Activated naive CD8-positive, alpha-beta T cell treated with anti-CD3 and anti-CD28 coated beads, Interleukin-2, amount 10 ng/mL, durations not matched to agents 7 days and 5 days (primary cell): ENCODE measurements at places on chromosomes 16 and 17. TPM values are rescaled to one million over a fixed set of nuclear protein-coding genes. Genes with fewer than 3 reads are reported as not detected.

The SLX1A gene
- 59.7 TPM for total RNA-seq

The TNS4 gene
- total RNA-seq, result 9.0 TPM

The DHRS7C gene
- total RNA-seq, result not detected

The CCL2 gene
- total RNA-seq, result 6.9 TPM

DNA sequence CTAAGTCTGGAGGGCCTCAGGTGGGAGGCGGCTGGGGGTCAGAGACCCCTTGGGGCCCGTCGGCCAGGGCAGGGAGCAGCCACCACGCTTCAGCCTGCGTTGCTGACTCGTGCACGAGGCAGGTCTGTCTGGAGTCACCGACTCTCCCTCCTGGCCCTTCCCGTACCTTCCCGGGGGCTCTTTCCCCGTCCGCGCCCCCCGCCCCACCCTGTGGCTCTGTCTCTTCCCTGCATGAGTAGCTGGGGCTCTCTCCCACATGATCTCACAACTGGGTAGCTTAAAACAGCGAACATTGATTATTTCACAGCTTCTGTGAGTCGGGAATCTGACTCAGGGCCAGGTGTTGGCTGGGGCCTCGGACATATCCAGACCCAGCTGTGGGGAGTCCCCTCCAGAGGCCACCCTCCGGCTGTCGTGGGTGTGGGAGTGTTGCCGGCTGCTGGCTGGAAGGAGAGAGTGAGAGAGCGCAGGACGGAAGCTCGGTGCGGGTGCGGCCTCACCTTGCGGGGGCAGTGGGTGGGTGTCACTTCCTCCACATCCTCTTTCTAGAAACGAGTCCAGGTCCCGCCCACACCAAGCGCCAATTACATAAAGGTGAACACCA, 17.3 kb downstream of the BAHCC1 start:
- no peaks in the 10 kb centered on the region for H3K36me3 ChIP-seq
- peak; percentile 78 for DNase-seq
- H3K27ac ChIP-seq, result peak overlapping the region; percentile 91
- H3K4me3 ChIP-seq, result peak overlapping the region; percentile 79
- H3K4me1 ChIP-seq, result peaks cover 6% of the 10 kb centered on the region

- no peak overlapping the region for H3K4me3 ChIP-seq
- H3K36me3 ChIP-seq, result no peaks in the 10 kb centered on the region
- no peak for DNase-seq
- peaks cover 3% of the 10 kb centered on the region for H3K27me3 ChIP-seq
Measured at GRCh38 chr16:49333259-49333597, 40.4 kb upstream of the C16orf78 start.

GRCh38 chr16:69482410-69482991, 58.1 kb downstream of the CYB5B start:
- H3K36me3 ChIP-seq, result peaks cover 5% of the 10 kb centered on the region
- H3K4me1 ChIP-seq, result peaks cover 1% of the 10 kb centered on the region
- H3K4me3 ChIP-seq, result no peak overlapping the region

DNA sequence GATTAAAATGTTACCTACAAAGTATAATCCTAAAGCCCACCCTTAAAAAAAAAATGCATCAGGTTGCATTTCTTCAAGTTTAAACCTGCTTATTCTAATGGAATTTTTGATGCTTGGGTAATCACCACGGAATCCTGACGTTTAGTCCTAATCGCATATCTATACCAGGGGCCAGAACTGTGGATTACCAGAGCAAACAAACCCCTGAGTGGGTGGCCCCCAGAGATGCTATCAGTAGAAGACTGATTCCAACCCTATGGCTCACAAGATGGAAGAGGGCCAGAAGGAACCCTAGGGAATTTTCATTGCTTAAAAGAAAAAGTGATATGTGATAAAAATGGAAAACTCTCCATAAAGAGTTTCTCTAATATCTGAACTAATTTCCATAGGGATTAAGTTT, 152.2 kb upstream of the NOG start:
- no peak overlapping the region for H3K27ac ChIP-seq
- DNase-seq, result no peak
- peaks cover 19% of the 10 kb centered on the region for H3K27me3 ChIP-seq
- no peak overlapping the region for H3K4me3 ChIP-seq

DNA sequence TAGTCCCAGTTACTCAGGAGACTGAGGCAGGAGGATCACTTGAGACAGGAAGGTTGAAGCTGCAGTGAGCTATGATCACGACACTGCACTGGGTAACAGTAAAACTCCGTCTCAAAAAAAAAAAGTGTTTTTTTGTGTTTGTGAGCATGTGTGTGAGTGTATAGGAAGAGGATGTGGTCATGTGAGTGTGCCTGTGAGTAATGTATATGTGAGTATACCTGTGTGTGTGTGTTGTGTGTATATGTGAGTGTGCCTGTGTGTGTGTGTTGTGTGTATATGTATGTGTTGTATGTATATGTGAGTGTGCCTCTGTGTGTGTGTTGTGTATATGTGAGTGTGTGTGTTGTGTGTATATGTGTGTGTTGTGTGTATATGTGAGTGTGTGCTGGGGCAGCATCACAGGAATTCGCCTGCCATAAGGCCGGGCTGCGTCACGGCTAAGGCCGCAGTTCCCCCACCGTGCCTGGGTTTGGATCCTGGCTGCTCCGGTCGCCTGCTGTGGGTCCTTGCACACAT, 21.4 kb upstream of the NPTX1 start:
- H3K27me3 ChIP-seq, result peaks cover 25% of the 10 kb centered on the region
- no peak for DNase-seq
- no peaks in the 10 kb centered on the region for H3K36me3 ChIP-seq
- H3K27ac ChIP-seq, result no peak overlapping the region

DNA sequence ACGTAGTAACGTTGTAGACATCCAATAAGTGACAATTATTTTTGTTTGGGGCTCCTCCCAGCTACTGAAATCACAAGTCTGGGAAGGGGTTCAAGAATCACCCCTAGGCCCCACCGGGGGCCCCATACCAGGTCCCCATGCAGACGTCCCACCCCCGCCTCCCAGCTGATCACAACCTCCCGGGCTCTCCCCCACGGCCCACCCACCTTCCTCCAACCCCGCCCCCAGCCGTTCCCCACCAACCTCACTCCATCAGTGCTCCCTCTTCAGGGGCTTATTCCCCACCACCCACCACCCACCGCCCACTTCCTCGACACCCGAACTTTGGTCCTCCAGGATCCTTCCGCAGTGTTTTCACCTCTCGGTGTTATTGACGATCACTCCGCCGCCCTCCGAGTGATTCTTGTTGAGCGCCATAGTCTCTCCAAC, 240 bp downstream of the WBP2 start:
- no peaks in the 10 kb centered on the region for H3K27me3 ChIP-seq
- H3K4me3 ChIP-seq, result no peak overlapping the region
- H3K4me1 ChIP-seq, result peaks cover 25% of the 10 kb centered on the region
- no peak for DNase-seq
- no peaks in the 10 kb centered on the region for H3K36me3 ChIP-seq

- peaks cover 20% of the 10 kb centered on the region for H3K36me3 ChIP-seq
- H3K27me3 ChIP-seq, result no peaks in the 10 kb centered on the region
- H3K27ac ChIP-seq, result no peak overlapping the region
- no peak for DNase-seq
- H3K4me3 ChIP-seq, result no peak overlapping the region
- H3K4me1 ChIP-seq, result peaks cover 1% of the 10 kb centered on the region
Measured at GRCh38 chr17:19935169-19935568, 42.5 kb downstream of the AKAP10 start.

DNA sequence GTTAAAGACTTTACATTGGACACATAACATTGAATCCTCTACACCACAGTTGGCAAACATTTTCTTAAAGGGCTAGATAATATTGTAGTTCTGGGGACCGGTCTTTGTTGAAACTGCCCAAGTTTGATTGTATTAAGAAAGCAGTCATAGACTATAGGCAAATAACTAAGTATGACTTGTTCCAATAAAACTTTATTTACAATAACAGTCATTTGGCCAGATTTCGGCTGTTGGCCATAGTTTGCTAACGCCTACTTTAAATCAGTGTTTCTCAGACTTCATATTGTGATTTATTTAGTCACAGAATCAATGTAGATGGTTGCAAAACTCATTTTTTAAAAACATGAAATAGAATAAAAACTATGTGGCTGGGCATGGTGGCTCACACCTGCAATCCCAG, 531.8 kb downstream of the XYLT1 start:
- no peak overlapping the region for H3K27ac ChIP-seq
- H3K4me3 ChIP-seq, result no peak overlapping the region
- DNase-seq, result no peak
- H3K4me1 ChIP-seq, result no peaks in the 10 kb centered on the region
- peaks cover 15% of the 10 kb centered on the region for H3K27me3 ChIP-seq
- H3K36me3 ChIP-seq, result no peaks in the 10 kb centered on the region

GRCh38 chr16:30925632-30925987, 2.2 kb downstream of the FBXL19 start:
- no peak for DNase-seq
- no peak overlapping the region for H3K4me3 ChIP-seq
- no peaks in the 10 kb centered on the region for H3K27me3 ChIP-seq
- H3K36me3 ChIP-seq, result no peaks in the 10 kb centered on the region

DNA sequence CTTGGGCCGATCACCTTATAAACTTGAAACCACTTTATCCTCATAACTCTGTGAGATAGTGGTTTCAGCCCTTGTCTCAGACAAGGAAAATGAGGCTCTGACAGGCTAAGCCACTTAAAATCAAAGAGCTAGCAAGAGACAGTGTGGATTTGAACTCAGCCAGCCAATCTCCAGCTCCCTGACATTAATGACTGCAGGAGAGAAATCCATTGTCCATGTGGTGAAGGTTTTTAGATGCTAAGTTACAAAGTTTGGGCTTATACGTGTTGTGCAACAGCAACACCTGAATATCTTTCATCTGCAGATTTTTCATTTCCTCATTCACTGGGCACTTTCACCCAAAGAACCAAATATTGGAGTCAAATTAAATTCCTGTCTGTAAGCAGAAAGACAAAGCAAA, 501.3 kb downstream of the GRIN2A start:
- H3K4me3 ChIP-seq, result no peak overlapping the region
- H3K27ac ChIP-seq, result no peak overlapping the region
- no peak for DNase-seq
- H3K27me3 ChIP-seq, result no peaks in the 10 kb centered on the region

- no peak overlapping the region for H3K4me3 ChIP-seq
- H3K4me1 ChIP-seq, result peaks cover 35% of the 10 kb centered on the region
- no peak overlapping the region for H3K27ac ChIP-seq
- no peak for DNase-seq
Measured at GRCh38 chr17:38586788-38587187, 19.0 kb downstream of the SRCIN1 start.

DNA sequence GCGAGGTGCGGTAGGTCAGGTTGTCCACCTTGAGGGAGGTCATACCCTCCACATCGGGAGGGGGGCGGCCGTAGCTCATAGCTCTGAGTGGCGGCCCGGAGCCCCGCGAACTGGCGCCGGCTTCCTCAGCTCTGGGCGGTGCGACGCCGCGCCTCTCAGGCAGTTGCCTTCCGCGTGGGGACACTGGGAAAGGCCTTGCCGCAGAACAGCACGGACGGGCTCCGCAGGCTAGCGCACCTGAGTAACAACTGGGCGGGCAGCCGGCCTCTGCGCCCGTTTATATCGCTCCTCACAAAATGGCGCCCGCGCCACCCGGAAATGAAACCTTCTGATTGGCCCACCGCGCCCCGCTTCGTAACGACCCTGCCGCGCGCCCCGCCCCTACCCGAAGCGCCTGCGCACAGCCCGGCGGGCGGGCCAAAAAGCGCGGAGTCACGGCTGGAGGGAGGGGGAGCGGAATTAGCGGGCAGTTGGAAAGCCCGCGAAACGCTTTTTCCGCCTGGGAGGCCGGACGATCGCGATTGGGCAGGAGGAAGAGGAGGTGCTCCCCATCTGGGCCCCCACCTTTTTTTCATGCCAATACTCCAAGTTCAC, at the start of gene SRSF2:
Gene SRSF2 (minus strand): TSS at position 250 of the 594 bp plus-strand sequence. CDS start 171 bp downstream, at position 79.
- peak; percentile 100 for DNase-seq
- H3K4me1 ChIP-seq, result peaks cover 42% of the 10 kb centered on the region
- H3K4me3 ChIP-seq, result peak within 1 kb of the TSS; percentile 99

DNA sequence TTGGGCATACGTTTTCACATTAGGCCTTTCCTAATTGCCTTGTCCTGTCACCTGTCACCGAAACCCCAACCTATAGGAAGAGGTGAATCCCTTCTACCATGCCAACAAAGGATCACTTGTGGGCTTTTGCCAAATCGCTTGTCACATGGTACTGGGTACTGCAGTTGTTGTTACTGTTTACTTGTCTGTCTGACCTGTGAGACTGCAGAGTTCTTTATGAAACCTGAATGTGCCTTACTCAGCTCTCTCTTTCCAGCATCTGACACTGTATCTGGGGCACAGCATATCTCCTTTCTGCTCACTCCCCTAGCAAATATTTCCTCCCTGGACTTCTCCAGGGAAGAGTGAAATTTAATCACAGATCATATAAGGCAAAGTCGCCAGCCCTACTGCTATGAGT, 1272.4 kb downstream of the CDH8 start:
- no peak for DNase-seq
- H3K4me1 ChIP-seq, result no peaks in the 10 kb centered on the region
- no peak overlapping the region for H3K4me3 ChIP-seq
- H3K27ac ChIP-seq, result no peak overlapping the region
- no peaks in the 10 kb centered on the region for H3K27me3 ChIP-seq

GRCh38 chr17:69743091-69743490, 328.6 kb downstream of the MAP2K6 start:
- H3K4me3 ChIP-seq, result no peak overlapping the region
- no peak for DNase-seq
- no peaks in the 10 kb centered on the region for H3K27me3 ChIP-seq
- H3K27ac ChIP-seq, result no peak overlapping the region
- H3K36me3 ChIP-seq, result peaks cover 9% of the 10 kb centered on the region

DNA sequence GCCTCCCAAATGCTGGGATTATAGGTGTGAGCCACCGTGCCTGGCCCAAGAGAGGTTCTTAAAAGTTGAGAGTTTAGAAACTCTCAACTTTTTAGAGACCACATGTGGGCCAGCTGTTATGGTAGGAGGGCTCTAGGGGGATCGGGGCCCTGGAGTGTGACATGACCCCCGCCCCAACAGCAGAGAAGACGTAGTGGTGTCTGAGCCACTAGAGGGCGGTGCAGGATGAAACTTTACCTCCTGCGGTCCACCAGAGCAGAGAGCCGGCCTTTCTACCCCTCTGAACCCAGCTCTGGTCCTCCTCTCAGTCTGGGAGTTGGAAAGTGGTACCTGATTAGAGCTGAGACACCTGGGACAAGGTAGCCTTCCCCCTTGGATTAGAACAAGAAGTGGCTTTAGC, 7.4 kb downstream of the CDK5RAP3 start:
- no peak overlapping the region for H3K4me3 ChIP-seq
- peaks cover 26% of the 10 kb centered on the region for H3K4me1 ChIP-seq
- no peak overlapping the region for H3K27ac ChIP-seq
- no peaks in the 10 kb centered on the region for H3K27me3 ChIP-seq
